Sciatic nerve (tissue), 2 donors: ENCODE measurements at places on chromosomes 7 and 10. TPM values are rescaled to one million over a fixed set of nuclear protein-coding genes. Genes with fewer than 3 reads are reported as not detected.

DNA sequence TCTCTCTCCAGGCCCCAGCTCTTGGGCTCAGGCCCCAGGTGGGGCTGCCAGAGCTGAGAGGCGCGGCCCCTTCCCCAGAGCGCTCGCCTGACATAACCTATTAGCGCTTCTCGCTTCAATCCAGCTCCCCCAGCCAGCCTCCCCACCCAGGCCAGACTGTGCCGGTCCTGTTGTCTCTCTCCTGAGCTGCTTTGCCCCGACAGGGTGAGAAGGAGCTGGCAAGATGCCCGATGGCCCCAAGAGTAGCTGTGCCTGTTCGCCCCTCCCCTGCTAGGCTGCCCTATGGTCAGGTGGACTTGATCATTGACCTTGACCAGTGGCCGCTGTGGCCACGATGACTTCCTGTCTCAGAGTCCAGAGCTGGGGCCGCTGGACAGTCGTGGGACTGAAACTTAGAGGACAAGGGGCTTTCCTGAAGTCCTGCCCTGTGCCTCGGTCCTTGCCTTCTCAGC lies 9.1 kb downstream of the TMEM270 start:
- no peak for DNase-seq

GRCh38 chr7:121038717-121039509 lies 50.4 kb downstream of the CPED1 start:
- DNase-seq: no peak

Gene TCF7L2
- total RNA-seq: 53.6 TPM

GRCh38 chr7:129859183-129859582 lies 93.6 kb downstream of the UBE2H start:
- DNase-seq: no peak

Gene LIPN
- total RNA-seq: 0.31 TPM

GRCh38 chr10:77832238-77832637 lies 94.3 kb downstream of the DLG5 start:
- no peak for DNase-seq

Gene MSMB
- total RNA-seq: not detected

GRCh38 chr7:47937711-47938573 lies 10.3 kb downstream of the PKD1L1 start:
- no peak for DNase-seq

Gene CPA2
- total RNA-seq: 1.2 TPM

- DNase-seq: no peak
Observed at GRCh38 chr10:101385866-101386658, 32.1 kb downstream of the BTRC start.

DNA sequence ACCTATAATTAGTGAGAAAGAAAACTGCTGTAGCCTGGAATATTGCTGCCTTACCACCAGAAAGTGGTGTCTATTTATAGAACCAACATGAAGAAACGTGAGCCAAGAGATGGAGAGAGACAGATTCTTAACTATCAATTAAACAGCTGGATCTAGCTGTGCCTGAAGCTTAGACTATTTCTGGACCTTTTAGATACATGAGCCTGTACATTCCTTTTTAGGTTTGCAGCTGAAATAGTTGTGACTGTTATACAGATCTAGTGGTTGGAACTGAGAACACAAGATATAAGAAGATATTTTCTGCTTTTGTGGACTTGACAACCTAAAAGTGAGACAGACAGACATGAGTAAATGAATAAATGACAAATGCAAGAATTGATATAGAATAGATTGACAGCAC lies 73.4 kb downstream of the CDK14 start:
- no peak for DNase-seq

Gene CDC123
- total RNA-seq: 42.2 TPM

- DNase-seq: no peak
Observed at GRCh38 chr10:3666525-3667302, 118.3 kb downstream of the KLF6 start.

- no peak for DNase-seq
Observed at GRCh38 chr10:2921956-2922680, 145.2 kb upstream of the PFKP start.

- DNase-seq: no peak
Observed at GRCh38 chr7:29877196-29877595, 70.9 kb downstream of the WIPF3 start.

DNA sequence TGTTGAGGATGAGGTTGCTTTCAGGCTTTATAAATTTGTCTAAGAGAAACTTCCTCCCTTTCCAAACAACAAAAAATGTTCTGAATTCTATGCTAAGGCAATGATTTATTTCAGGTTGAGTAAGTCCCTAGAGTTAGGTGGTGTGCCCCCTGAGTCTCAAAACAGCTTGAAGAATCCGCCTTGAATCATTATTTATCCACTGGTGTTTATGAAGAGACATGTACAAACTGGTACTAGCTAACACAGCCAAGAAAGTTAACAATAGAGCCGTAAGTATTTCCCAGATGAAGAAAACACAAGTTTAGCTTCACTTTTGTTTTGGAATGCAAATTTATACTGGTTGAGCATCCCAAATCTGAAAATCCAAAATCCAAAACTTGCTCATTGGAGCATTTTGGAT lies 66.2 kb upstream of the SRPK2 start:
- no peak for DNase-seq

DNA sequence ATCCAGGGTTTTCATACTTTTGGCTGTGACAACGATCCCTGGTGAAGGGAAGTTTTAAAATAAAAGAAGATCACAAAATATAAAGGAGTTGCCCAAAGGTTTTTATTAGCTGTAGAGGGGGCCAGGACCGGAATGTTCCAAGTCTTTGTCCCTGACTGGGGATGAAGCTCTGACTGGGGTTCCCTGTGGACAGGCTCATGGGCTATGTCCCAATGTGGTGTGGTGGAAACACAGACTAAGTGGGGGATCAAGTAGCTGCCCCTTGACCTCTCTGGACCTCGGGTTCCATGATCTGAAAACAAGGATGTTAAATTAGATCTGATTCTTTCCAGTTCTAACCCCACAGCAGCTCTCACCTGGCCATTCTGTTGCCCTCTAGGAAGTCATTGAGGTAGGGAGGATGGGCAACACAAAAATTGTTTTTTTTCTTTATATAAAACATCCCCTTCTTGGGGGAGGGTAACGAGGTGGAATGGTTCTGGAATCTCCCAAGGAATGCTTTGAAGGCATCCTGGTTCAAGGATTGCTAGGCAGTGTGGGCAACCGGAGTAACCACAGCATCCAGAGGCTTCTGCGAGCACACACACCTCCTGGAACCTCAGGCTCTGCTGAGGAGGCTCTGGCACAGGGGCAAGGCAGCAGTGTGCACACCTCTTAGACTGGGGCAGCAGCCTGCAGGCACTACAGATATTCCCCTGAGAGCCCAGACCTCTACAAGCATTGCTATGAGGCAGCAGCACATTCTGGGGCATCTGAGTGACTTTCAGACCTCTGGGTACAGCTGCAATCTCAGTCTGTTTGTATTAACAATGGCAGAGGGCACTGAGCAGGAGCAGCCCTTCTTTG lies 21.4 kb upstream of the CRYGN start:
- no peak for DNase-seq

Gene IL2RA
- total RNA-seq: 1.1 TPM

DNA sequence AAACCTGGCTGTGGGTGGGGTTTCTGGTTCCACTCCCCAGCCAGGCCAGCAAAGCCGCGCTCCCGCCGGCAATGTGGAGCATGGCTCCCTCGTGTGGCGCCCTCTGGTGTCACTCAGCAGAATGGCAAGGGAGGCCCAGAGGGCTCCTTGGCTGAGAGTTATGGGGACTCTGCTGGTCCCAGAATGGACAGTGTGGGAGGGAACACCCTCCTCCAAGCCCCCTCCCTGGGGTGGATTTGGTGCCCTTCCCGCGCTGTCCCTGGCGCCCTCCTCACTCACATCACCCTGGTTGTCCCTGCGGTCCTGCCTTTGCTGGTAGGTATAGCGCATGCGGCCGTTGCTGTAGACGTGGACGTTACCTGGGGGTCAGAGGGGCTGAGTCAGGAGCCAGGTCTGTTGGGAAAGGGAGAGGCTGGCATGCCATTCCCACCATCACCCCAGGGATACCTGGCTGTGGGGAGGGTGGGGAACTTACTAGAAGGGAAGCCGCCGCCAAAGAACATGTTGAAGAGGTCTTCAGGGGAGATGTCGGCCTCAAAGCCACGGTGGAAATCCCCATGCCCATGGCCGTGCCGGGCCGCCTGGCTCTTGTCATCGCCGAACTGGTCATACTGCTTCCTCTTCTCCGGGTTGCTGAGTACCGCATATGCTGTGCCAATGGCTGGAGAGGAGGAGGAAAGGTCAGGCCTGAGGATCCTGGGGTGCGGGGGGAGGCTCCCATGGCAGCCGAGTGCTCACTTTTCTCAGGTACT lies 14.0 kb downstream of the DNAJB12 start:
- no peak for DNase-seq

Gene INSIG1
- 116 TPM for total RNA-seq

GRCh38 chr10:4981722-4982471 lies 18.7 kb downstream of the AKR1C1 start:
- DNase-seq: no peak

DNA sequence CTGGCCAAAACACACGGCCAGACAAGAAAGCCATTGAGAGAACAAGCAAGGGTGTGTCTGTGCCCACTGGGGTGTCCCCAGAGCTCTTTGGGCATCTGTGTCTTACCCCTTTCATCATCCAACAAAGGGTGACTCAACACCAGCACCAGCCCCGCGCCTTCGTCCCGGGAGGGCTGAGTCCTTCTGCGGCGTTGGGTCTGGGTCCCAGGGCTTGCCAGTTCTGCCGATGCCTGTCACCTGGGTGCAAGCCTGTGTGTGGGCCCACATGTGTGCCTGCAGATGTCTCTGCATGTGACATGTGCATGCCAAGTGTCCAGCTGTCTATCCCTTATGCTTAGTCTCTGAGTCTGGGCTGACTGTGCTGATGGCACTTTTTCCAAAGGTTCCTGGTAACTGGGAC lies 24.4 kb upstream of the ELN start:
- DNase-seq: no peak

Gene SEC23IP
- total RNA-seq: 45.6 TPM

- no peak for DNase-seq
Observed at GRCh38 chr10:129381741-129382140, 85.3 kb upstream of the MGMT start.

Gene TMEM196
- not detected for total RNA-seq

DNA sequence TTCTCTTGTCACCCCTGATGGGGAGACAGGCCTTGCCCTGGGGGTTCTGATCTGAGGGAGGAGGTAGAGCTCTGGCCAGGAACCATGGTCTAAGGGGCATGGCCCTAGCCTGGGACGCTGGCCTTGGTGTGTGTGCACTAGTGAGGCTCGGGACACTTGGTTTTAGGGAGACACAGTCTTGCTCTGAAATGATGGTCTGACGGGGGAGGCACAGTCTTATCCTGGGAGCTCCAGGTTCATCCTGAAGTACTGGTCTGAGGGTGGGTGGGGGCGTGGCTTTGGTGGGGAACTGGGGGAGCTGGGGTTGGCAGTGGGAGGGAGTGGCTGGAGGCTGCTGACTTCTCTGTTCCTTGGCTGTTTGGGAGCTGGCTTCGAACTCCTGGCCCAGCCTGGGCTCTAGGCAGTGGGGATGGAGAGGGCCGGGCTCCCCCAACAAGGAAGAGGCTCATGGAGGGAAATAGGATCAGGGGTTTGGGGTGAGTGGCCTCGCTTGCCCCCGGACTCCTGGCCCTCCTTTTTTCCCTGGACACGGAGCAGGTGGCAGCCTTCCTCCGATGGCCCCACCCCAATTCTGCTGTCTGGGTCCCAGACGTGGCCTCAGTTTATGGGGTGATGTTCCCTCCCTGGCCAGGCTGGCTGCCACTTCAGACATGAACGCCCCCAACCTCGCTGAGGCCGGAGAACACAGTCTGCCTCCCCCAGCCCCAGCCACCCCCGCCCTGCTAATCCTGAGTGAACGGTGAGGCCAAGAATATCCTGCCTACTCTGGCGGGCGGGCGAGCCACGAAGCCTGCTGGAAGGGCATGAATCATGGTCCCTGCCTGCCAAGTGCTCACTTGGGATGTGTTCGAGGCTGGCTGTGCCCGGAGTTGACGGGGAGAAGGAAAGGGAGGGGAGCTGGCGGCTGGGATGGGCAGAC lies 43.5 kb downstream of the TMEM270 start:
- DNase-seq: peak; percentile 57
